ENCODE measurements at places on chromosomes 2 and 18. TPM values are rescaled to one million over a fixed set of nuclear protein-coding genes. Genes with fewer than 3 reads are reported as not detected.

The IL36RN gene
- not detected for total RNA-seq

The IFIH1 gene
- total RNA-seq, result 2.2 TPM

The ALLC gene
- not detected for total RNA-seq

The PDIA6 gene
- total RNA-seq, result 71.7 TPM

The SLC9A4 gene
- total RNA-seq, result 0.63 TPM

The GPR35 gene
- total RNA-seq, result 2.5 TPM

The OSBPL6 gene
- 34.4 TPM for total RNA-seq

The SDC1 gene
- total RNA-seq, result 5.3 TPM

The SLC30A3 gene
- total RNA-seq, result 0.31 TPM

The REG1A gene
- not detected for total RNA-seq

The RESP18 gene
- total RNA-seq, result not detected

The ASB18 gene
- total RNA-seq, result not detected

The C18orf54 gene
- total RNA-seq, result 13.5 TPM

The UGT1A4 gene
- total RNA-seq, result not detected

The PROC gene
- total RNA-seq, result not detected

The MRPS9 gene
- total RNA-seq, result 13.8 TPM

The ALPI gene
- not detected for total RNA-seq

The PKP4 gene
- total RNA-seq, result 125 TPM

The CENPA gene
- total RNA-seq, result 1.3 TPM

The REL gene
- 10.6 TPM for total RNA-seq

The ITGA4 gene
- total RNA-seq, result 9.4 TPM

The ZNF804A gene
- 24.1 TPM for total RNA-seq

The METTL21A gene
- total RNA-seq, result 11.3 TPM

The MROH2A gene
- total RNA-seq, result not detected

The SPHKAP gene
- 51.3 TPM for total RNA-seq

The ARHGAP25 gene
- total RNA-seq, result 1.3 TPM
